ENCODE measurements at places on chromosomes 1 and 21.
A peak's percentile ranks its signal among the peaks of the same experiment; 100 is the strongest.

- no peak for DNase-seq
Measured at GRCh38 chr1:7922301-7922700, 18.3 kb downstream of the TNFRSF9 start.

- no peak for DNase-seq
Measured at GRCh38 chr1:161721738-161722343, 497 bp downstream of the FCRLB start.

GRCh38 chr1:4020449-4020848 lies 120.4 kb upstream of the C1orf174 start:
- DNase-seq, result peak; percentile 23

DNA sequence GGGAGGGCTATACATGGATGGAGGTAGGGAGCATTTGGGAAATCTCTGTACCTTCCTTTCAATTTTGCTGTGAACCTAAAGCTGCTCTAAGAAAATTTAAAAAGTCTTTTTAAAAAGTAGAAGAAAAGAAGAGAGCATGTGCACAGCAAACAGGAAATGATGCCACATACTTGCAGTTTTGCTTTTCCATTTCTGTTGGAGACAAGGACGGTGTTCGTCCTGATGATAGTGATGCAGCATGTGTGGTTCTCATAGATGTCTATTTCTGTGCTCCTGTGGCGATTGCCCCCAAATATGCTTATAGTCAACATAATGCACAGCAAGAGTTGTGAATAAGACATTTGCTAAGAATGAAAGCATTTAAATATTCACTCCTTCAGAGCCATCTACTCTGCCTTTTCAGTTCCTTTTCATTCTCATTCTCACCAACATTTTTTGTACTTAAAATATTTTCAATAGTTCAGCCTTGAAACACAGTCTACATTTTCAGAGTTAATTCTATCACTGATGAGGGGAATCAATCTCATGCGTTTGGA lies 66.6 kb downstream of the LRRC8C start:
- DNase-seq, result no peak

GRCh38 chr1:49106445-49106844 lies 329.8 kb upstream of the BEND5 start:
- DNase-seq, result no peak

DNA sequence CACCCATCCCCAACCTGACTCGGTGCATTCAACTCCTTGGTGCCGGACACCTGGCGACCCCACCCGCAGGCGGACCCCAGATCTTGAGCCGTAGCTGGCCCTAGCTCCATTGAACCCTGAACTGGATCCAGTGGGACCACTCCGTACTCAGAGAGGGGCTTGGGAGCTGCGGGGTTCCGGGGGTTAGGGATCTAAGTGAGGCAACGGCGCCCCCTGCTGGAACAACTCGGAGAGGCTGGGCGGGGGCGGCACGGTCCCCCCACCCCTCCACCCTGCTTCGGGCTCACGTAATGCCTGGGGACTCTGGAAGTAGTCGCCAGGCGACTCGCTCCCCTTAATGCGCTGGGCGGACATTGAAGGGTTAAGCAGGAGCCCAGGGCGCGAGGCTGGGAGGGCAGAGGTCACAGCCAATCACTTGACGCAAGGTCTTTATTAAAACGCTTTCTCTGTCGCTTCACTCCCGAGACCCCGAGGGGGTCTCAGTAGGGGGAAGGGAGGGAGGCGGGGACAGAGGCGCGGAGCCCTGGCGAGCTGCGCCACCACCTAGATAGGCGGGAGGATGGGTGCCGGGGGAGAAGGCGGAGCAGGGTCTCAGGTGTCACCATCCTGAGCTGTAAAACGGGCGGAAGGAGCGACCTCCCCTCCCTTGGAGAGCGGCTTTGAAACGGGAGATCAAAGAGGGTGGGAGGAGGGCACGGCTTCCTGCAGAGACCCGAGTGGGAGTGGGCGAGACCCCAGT lies 704 bp upstream of the CRABP2 start:
- DNase-seq, result peak; percentile 93

- DNase-seq, result no peak
Measured at GRCh38 chr1:35030338-35030737, 1.4 kb downstream of the ZMYM6 start.

DNA sequence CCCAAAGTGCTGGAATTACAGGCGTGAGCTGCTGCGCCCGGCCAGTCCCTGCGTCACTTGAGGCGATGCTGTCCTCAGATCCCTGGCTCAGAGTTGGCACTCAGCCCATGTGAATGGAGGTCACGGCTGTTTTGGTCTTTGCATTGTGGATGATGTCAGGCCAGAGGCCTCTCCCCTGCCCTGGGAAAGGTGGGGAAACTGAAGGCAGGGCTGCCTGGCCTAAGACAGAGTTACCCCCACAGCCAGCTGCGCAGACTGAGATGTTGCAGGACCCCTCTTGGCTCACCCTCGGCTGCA lies 821 bp downstream of the MASP2 start:
- DNase-seq, result no peak

GRCh38 chr1:208893251-208893650 lies 649.1 kb upstream of the PLXNA2 start:
- no peak for DNase-seq

GRCh38 chr1:24901791-24902470 lies 28.1 kb downstream of the RUNX3 start:
- peak; percentile 27 for DNase-seq

DNA sequence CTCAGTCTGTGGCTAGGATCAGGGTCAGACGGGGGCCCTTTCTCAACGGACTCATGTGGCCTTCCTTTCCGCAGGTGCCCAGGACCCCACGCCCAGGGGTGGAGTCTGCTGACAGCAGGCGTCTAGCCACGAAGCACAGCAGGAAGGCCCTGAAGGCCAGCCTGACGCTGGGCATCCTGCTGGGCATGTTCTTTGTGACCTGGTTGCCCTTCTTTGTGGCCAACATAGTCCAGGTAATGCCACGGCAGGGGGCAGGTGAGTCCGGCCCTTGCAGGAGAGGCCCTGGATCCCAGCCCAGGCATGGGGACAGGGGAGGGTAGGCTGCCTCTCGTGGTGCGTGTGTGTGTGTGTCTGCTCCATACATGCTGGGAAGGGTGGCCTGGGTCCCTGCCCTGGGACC lies 13.8 kb downstream of the HTR6 start:
- DNase-seq, result no peak

GRCh38 chr1:46157916-46158311 lies 17.0 kb upstream of the TSPAN1 start:
- DNase-seq, result no peak

- no peak for DNase-seq
Measured at GRCh38 chr1:200081151-200081968, 53.9 kb downstream of the NR5A2 start.

DNA sequence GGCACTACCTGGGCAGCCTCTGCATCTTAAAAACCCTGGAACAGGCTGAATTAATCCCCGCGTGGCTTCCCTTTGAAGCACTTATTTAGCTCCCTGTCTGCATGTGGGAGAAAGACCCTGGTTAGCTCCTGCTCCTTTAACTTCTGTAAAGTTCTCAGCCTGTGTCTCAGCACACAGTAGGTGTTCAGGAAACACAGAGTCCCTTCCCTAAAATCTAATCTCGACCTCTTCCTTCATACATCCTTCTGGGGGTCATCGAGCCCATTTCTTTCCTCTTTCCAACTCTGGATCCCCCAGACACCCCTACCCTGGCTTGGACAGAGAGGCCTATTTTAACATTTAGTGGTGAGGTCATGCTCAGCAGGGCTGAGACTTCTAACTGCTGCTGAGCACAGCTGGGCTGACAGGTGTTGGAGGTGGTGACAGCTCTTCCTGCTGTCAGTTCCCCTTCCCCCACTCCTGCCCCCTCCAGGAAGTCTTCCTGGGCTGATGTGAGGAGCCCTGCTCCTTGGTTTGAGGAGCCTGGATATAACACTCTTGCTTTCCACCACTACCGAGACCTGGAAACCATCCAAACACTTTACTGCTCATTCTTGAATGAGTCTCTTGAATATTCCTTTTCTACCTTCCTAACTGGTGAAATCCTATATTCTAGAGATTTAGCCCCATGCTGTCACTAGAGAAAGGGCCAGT lies 5.3 kb downstream of the E2F2 start:
- DNase-seq, result no peak

DNA sequence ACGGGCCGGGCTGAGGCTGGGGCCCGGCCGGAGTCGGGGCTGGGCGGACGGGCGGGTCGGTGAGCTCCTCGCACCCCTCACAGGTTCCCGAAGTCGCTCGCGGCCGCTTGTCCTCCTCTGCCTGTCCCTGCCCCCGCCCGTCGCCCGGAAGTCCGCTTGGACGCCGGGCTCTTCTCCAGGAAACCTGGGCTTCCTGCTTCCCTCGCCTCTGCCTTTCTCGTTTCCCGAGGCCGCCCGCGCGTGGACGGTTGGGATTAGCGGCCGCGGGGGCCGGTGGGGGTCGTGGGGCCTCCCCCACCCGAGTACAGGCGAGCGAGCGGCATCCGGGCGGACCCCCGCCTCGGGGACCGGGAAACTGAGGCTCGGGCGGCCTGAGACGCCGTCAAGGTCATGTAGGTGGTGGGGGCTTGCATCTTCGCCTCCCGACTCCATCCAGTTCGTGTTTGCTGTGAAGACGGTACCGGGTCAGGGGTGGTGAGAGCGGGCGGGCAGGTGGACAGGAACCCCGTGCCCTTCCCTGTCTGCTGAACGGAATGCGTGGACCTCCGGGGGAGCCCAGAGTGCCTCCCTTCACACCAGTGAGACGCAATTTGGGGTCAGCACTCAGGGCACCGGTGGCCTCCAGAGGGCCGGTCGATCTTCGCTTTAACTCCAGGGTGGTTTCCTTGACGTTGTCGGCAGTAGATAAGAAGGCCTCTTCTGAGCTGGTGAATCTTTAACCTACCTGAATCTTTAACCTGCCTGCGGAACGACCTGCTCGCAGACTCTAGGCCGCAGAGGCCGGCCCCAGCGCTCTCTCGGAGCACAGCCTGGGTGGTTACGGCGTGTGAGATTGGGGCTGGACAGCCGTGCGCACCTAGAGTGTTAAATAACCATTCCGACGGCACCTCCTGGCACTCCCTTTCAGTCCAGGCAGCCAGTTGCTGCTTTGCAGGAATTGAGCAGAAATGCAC lies 686 bp downstream of the ARF1 start:
- DNase-seq, result no peak

GRCh38 chr1:24874611-24875234 lies 55.4 kb downstream of the RUNX3 start:
- DNase-seq, result no peak

GRCh38 chr1:233444484-233444883 lies 117.0 kb downstream of the MAP3K21 start:
- no peak for DNase-seq

DNA sequence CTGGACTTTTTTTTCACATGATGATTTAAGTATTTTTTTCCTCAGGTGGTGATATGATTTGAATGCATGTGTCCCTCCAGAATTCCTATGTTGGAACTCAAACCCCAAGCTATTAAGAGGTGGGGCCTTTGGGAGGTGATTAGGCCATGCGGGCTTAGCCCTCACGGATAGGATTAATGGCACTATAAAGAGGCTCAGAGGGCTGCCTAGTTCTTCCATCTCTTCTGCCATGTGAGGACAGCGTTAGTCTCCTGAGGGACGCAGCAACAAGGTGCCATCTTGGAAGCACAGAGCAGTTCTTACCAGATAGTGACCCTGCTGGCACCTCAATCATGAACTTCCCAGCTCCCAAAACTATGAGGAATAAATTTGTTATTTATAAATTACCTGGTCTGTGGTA lies 18.3 kb upstream of the RBBP5 start:
- DNase-seq, result no peak

DNA sequence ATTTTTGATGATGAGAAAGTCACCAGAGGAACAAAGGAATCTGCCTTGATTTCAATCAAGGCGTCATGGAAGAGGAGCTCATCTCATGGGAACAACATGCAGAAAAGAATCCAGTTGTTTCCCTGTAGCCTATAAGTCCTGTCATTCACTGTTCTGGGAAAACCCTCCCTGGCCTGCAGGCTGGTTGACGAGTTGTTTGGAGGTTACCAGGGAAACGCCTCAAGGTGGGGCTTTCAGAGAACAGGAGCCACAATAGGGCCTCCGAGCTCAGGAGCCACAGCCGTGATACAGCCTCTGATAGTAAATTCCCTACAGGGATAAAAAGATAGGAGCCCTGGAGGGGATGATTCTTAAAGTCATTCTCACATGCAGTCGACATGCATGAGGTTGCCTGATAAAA lies 135.2 kb downstream of the PSMG1 start:
- peak; percentile 86 for DNase-seq

DNA sequence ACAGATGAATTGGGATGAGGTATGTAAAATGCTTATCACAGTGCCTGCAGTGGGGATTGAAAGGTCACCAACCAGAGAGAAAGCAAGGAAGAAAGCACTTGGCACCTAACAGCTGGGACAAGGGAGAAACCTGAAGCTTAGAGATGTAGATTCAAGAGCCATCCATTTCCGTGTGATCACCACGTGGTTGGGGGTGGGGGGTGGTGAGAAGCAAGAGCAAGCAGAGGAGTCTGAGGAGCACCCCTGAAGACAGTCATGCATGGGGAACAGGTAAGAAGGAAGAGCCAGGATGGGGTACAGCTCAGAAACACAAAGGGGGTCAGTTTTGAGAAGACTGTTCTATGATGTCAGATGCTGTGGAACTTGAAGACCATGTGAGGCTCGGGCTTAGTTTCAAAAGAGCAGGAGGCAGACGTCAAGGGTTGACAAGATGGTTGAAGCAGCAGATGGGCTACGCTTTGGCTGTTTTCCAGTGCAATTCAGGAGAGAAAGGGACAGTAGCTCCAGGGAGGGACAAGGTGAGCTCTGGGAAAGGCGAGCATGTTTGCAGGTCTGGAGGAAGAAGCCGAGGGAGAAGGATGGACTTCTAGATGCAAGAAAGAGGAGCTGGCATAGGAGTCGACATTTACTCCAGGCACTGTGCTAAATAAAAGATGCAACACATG lies 17.4 kb downstream of the KANK4 start:
- no peak for DNase-seq

GRCh38 chr1:107358619-107359327 lies 217.9 kb downstream of the NTNG1 start:
- no peak for DNase-seq

DNA sequence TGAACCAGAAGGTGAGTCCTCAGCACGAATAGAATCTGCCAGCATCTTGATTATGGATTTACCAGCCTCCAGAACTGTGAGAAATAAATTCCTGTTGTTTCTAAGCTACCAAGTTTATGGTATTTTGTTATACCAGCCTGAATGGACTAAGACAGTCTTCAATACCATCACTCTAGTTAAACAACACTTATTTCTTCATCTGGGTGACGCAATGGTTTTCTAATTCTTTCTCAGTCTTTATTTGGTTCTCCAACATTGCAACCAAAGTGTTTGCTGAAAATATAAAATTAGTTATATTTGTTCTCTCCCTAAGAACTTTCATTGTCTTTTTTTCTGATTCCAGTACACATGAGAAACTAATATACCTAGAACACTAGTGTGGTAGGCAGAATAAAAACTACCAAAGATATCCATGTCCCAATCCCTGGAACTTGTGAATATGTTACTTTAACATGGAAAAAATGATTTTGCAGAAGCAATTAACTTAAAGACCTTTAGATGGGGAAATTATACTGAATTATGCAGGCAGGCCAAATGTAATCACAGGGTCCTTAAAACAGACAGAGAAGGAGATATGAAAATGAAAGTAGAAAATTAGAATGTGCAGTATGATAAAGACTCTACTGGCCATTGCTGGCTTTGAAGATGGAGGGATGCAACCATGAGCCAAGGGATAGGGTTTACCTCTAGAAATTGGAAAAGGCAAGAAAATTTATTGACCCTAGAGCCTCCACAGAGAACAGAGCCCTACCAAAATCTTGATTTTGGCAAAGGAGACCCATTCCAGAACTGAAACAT lies 1115.1 kb downstream of the PLA2G4A start:
- no peak for DNase-seq

All from H9 (cell line).